Activated B cell treated with CpG ODN at 0.5 μM for 24 hours (primary cell): ENCODE measurements at places on chromosomes 2 and 18. TPM values are rescaled to one million over a fixed set of nuclear protein-coding genes. Genes with fewer than 3 reads are reported as not detected.
A peak's percentile ranks its signal among the peaks of the same experiment; 100 is the strongest.

The IL36A gene
- total RNA-seq: not detected in 2 replicates

The SETBP1 gene
- 65.5 and 72.8 TPM in 2 replicates for total RNA-seq

The HOXD12 gene
- total RNA-seq: not detected in 2 replicates

The FAM110C gene
- 0.18 TPM in 1 of 2 replicates, not detected in the other for total RNA-seq

The SRD5A2 gene
- total RNA-seq: not detected in 2 replicates

The MOCOS gene
- total RNA-seq: 0.39 and 0.42 TPM in 2 replicates

The MC2R gene
- total RNA-seq: not detected in 2 replicates

The NOL4 gene
- total RNA-seq: not detected in 2 replicates

The PSMA8 gene
- total RNA-seq: 0.89 and 0.93 TPM in 2 replicates

The OTOF gene
- not detected in 2 replicates for total RNA-seq

- no peak overlapping the region for H3K4me3 ChIP-seq
- peaks cover 9% of the 10 kb centered on the region for H3K27me3 ChIP-seq
- no peak for DNase-seq
- H3K36me3 ChIP-seq: no peaks in the 10 kb centered on the region
Measured at GRCh38 chr2:12704378-12704777, 12.4 kb upstream of the TRIB2 start.

- no peak for DNase-seq
- no peak overlapping the region for H3K4me3 ChIP-seq
- H3K36me3 ChIP-seq: no peaks in the 10 kb centered on the region
- H3K27me3 ChIP-seq: no peaks in the 10 kb centered on the region
- H3K27ac ChIP-seq: no peak overlapping the region
Measured at GRCh38 chr18:52401236-52401635, 61.2 kb downstream of the DCC start.

DNA sequence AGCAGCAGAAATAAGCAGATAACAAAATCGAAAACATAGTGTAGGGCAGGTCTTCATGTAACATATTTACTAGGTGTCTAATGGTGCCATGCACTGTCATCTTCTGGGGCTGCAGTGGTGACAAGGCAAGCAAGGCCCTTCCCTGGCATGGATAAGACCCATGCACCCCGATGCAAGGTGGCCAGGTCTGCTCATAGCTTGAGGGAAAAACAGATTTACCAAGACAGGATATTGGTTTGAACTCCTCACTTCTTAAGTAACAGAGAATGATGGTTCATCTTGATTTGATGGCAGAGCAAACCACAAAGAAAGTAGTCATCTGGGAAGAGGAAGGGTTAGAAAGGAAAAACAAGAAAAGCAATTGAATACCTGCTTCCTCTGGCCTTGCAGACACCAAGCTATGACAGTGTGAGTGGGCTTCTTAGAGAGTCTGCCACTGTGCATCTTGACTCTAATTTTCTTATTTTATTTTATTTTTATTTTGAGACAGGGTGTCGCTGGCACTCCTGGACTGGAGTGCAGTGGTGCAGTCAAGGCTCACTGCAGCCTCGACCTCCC, 35.8 kb upstream of the EML6 start:
- peaks cover 3% of the 10 kb centered on the region for H3K27me3 ChIP-seq
- no peak overlapping the region for H3K27ac ChIP-seq
- no peaks in the 10 kb centered on the region for H3K4me1 ChIP-seq
- no peak for DNase-seq
- H3K4me3 ChIP-seq: no peak overlapping the region

DNA sequence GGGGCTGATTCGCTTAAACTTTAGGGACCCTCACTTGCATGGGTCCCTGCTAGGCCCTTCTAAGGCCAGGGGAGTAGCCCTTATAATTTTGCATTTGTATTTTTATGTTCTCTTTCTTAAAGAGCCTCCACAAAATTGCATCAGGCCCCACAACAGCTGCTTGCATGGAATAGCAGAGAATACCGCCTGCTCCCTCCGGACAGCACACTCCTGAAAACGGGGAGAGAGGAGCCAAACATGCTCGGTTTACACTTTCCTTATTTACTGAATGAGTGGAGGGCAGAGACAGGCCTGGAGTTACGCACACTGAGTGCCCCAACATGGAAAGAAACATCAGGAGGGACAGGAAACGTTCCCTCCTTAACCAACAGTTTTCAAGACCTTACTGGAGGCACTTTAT, 132.2 kb downstream of the ANTXR1 start:
- no peak for DNase-seq
- no peak overlapping the region for H3K27ac ChIP-seq
- no peak overlapping the region for H3K4me3 ChIP-seq
- H3K4me1 ChIP-seq: no peaks in the 10 kb centered on the region

DNA sequence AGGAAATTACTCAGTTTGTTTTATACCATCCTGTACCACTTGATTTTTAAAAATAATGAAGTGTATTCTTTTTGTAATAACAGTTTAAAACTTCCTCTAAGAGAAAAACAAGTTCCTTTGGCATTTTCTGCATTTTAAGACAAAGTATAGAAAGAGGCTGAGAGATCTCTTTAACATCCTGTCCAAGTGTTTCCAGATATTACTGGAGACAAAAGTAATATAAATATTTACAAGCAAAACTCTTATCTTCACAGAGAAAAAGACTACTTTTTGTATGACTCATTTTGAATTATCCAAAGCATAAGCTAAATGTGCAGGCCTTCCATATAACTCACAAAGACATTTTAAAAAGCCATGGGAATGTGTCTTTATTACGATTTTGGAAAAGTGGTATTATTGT, 221.1 kb downstream of the RDH14 start:
- no peak overlapping the region for H3K4me3 ChIP-seq
- no peak overlapping the region for H3K27ac ChIP-seq
- peaks cover 11% of the 10 kb centered on the region for H3K27me3 ChIP-seq
- no peaks in the 10 kb centered on the region for H3K4me1 ChIP-seq
- H3K36me3 ChIP-seq: no peaks in the 10 kb centered on the region

DNA sequence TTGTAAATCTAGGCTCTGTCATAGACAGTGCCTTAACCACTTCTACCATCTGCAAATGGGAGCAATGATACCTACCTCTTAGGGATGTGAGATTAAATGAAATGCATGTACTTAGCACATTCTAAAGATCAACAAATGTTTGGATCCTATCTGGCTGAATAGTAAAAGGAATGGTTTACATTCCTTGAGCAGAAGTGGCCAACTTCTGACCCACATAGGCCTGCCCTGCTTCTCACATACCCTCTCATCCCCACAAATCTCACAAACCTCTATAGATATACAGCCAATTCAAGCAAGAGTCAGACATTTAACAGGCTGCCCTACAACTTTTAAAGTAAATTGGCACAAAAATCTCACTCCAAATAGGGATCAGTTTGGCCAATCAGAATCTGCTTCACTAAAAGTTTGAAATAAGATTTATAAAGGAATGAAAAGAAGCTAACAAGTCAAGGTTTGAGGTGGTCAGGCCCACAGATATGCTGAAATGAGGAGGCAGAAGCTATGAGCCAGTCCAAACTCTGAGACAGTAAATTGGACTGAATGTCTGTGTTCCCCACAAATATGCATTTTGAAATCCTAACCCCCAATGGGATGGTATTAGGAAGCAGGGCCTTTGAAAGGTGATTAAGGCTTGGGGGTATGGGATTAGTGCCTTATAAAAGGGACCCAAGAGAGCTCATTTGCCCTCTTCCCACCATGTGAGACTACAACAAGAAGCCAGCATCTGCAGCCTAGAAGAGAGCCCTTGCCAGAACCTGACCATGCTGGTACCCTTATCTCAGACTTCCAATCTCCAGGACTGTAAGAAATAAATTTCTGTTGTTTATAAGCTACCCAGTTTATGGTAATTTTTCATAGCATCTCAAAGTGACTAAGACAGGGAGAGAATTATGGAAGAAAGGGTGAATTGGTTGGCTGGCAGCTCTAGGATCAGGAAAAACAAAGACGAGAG, 227.8 kb upstream of the RBMS1 start:
- no peak overlapping the region for H3K4me3 ChIP-seq
- no peak overlapping the region for H3K27ac ChIP-seq
- no peaks in the 10 kb centered on the region for H3K4me1 ChIP-seq
- no peaks in the 10 kb centered on the region for H3K27me3 ChIP-seq
- H3K36me3 ChIP-seq: no peaks in the 10 kb centered on the region
- DNase-seq: no peak

GRCh38 chr2:33023728-33024500, 77.2 kb downstream of the LTBP1 start:
- no peaks in the 10 kb centered on the region for H3K4me1 ChIP-seq
- H3K36me3 ChIP-seq: no peaks in the 10 kb centered on the region
- no peak overlapping the region for H3K27ac ChIP-seq
- DNase-seq: no peak
- H3K27me3 ChIP-seq: peaks cover 19% of the 10 kb centered on the region

GRCh38 chr18:5309888-5310470, 14.5 kb upstream of the ZBTB14 start:
- H3K4me1 ChIP-seq: peaks cover 17% of the 10 kb centered on the region
- H3K36me3 ChIP-seq: no peaks in the 10 kb centered on the region
- H3K4me3 ChIP-seq: peak overlapping the region; percentile 69
- DNase-seq: no peak
- H3K27ac ChIP-seq: peak overlapping the region; percentile 85

DNA sequence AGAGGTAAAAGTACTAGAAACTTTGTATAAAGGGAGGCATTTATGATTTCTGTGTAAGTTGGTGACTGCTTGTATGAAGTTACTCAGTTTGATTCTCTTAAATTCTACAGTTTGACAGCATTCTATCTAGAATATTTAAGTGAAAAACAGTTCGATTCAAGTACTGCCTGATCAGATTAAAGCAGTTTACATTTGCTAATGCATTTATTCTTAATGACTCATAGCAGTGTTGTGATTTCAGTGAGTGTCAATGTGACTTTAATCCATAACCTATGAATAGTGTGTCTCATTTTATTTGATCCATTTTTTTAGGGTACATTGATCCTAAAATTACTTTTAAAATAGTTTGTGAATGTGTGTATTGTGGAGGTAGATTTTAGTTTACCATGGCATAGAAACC, 35.7 kb downstream of the WDR43 start:
- no peaks in the 10 kb centered on the region for H3K27me3 ChIP-seq
- H3K4me1 ChIP-seq: no peaks in the 10 kb centered on the region
- H3K4me3 ChIP-seq: no peak overlapping the region
- H3K36me3 ChIP-seq: peaks cover 90% of the 10 kb centered on the region
- DNase-seq: no peak

- no peak overlapping the region for H3K4me3 ChIP-seq
- no peak overlapping the region for H3K27ac ChIP-seq
Measured at GRCh38 chr18:48657447-48658120, 118.8 kb downstream of the CTIF start.

GRCh38 chr2:134685967-134686366, 32.8 kb downstream of the TMEM163 start:
- peaks cover 17% of the 10 kb centered on the region for H3K4me1 ChIP-seq
- H3K36me3 ChIP-seq: no peaks in the 10 kb centered on the region
- no peak overlapping the region for H3K4me3 ChIP-seq

DNA sequence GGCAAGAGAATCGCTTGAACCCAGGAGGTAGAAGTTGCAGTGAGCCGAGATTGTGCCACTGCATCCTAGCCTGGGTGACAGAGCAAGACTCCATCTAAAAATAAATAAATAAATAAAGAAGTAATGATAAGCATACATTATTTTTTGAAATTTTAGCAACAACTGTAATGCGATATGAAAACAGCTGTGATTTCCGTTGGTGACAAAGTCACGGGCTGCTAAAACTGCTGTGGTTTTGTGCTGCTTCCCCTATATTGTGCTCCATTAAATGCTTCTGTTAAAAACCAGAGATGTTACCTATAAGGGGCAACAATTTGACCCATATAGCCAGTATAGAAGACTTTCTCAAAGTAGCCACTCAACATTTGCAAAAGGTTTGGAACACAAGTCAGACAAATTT, 8.3 kb downstream of the TRIM54 start:
- peaks cover 18% of the 10 kb centered on the region for H3K27me3 ChIP-seq
- DNase-seq: no peak
- no peaks in the 10 kb centered on the region for H3K36me3 ChIP-seq
- H3K4me1 ChIP-seq: peaks cover 6% of the 10 kb centered on the region
- no peak overlapping the region for H3K27ac ChIP-seq

- peaks cover 6% of the 10 kb centered on the region for H3K4me1 ChIP-seq
- H3K27me3 ChIP-seq: no peaks in the 10 kb centered on the region
- H3K27ac ChIP-seq: no peak overlapping the region
- H3K4me3 ChIP-seq: no peak overlapping the region
- H3K36me3 ChIP-seq: peaks cover 36% of the 10 kb centered on the region
Measured at GRCh38 chr2:201362396-201362795, 5.3 kb upstream of the FLACC1 start.

DNA sequence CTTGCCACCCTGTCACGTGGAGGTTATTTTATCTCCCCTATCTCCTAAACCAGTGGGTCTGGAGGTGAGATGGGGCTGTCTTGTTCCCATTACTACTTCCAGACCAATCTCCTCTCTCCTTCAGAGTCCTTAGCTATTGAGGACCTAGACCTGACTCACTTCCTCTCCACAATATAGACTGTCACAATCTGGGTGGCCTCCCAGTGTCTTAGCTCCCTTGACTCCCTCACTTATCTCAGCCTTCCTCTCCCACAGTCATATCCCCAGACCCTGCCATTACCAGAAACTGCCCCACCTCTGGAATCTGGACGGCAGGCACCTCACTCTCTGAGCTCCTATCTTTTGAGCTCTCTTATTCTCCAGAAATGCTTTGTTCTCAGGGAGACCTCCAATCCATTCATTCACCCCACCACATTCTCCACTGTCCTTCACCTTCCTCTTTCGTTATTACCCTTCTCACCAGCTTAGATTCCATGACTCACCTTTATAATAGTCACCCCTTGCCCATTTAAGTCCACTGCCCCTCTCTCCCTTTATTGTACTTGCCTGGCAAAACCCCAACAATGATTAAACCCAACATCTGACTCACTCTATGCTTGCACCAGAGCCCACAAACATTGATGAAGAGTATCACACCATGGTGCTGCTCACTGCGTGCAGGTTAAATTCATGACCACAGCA, 23.3 kb upstream of the SIX3 start:
- no peaks in the 10 kb centered on the region for H3K36me3 ChIP-seq
- no peak overlapping the region for H3K27ac ChIP-seq
- H3K27me3 ChIP-seq: peaks cover 48% of the 10 kb centered on the region
- H3K4me3 ChIP-seq: no peak overlapping the region
- no peak for DNase-seq
- no peaks in the 10 kb centered on the region for H3K4me1 ChIP-seq

- DNase-seq: no peak
- no peak overlapping the region for H3K27ac ChIP-seq
- no peaks in the 10 kb centered on the region for H3K27me3 ChIP-seq
- H3K36me3 ChIP-seq: no peaks in the 10 kb centered on the region
- no peak overlapping the region for H3K4me3 ChIP-seq
Measured at GRCh38 chr18:44107187-44107586, 573.5 kb upstream of the SETBP1 start.

- H3K27ac ChIP-seq: no peak overlapping the region
- no peak overlapping the region for H3K4me3 ChIP-seq
- peaks cover 1% of the 10 kb centered on the region for H3K4me1 ChIP-seq
- H3K27me3 ChIP-seq: peaks cover 1% of the 10 kb centered on the region
- DNase-seq: no peak
Measured at GRCh38 chr2:63755965-63756364, 85.7 kb upstream of the UGP2 start.

GRCh38 chr2:224410946-224411561, 9.1 kb upstream of the FAM124B start:
- DNase-seq: no peak
- H3K27ac ChIP-seq: no peak overlapping the region
- no peak overlapping the region for H3K4me3 ChIP-seq
- H3K27me3 ChIP-seq: peaks cover 7% of the 10 kb centered on the region

GRCh38 chr2:220320326-220320725, 692.9 kb downstream of the SLC4A3 start:
- no peaks in the 10 kb centered on the region for H3K36me3 ChIP-seq
- no peak overlapping the region for H3K27ac ChIP-seq
- H3K4me1 ChIP-seq: no peaks in the 10 kb centered on the region
- DNase-seq: no peak
